ENCODE measurements at places on chromosomes 2 and 18. TPM values are rescaled to one million over a fixed set of nuclear protein-coding genes. Genes with fewer than 3 reads are reported as not detected.

DNA sequence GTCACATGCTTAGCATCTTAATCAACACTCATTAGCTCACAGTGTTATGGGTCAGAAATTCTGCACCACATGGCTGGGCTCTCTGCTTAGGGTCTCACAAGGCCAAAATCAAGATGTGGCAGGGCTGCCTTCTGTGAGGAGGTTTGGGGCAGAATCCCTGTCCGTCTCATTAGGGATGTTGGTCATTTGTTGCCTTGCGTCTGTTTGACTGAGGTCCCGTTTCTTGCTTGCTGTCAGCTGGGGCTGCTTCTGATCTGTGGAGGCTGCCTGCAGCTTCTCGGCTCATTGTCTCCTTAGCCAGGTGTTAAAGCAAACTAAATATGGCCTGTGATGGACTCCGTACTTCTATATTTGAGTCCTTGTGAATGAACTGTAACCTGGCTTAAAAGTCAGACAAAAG is 146.5 kb downstream of the NDUFA10 start:
- DNase-seq: peak; percentile 15

GRCh38 chr2:146661473-146662096 is 1183.2 kb upstream of the ACVR2A start:
- DNase-seq: no peak

GRCh38 chr18:74414953-74415515 is 42.1 kb downstream of the DIPK1C start:
- DNase-seq: peak; percentile 30

DNA sequence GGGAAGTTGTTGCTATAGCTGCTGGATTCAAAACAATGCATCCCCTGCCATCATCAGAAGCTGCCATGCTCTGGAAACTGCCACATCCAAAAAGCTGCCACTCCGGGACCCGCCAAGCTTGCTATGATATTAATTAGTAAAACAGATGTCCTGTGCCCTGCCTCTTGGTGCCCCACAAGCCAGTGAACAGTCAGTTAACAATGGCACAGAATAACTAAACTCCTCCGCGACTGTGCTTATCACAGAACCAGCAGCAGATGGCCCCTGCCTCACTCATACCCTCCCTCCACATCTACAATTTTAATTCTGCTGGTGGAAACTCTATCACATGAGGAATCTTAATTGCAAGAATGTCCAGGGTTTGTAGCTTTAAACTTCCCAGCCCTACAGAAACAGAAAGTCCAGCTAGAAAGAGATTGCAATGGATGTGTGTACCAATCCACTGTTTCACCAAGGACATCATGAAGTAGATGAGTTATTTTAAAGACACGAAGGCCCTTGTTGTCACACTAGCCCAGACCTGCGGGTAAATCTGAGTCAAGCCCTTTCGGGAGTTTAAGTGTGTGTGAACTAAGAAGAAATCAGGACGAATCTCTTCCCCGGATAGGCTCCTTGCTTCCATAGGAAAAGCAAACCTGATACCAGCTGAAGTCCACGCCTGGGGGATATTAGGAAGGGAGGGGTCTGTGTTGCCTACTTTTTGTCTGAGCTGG is 7.4 kb upstream of the ACYP2 start:
- DNase-seq: no peak

DNA sequence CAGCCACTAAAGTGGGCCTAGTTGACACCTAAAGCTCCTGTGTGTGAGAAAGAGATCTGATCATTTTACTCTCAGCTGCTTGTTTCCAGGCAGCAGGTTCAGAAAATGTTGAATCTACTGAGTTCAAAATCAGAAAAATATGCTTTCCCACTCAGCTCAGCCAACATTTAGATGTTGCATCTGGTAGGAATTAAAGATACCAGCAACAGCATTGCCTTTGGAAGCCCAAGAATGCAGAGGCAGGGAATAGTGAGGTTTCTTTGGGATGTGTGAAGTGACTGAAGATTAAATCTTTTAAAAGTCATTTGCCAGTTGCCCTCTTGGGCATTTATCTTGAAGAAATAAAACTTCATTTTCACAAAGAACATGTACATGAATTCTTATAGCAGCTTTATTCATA is 33.9 kb upstream of the DOCK10 start:
- no peak for DNase-seq

DNA sequence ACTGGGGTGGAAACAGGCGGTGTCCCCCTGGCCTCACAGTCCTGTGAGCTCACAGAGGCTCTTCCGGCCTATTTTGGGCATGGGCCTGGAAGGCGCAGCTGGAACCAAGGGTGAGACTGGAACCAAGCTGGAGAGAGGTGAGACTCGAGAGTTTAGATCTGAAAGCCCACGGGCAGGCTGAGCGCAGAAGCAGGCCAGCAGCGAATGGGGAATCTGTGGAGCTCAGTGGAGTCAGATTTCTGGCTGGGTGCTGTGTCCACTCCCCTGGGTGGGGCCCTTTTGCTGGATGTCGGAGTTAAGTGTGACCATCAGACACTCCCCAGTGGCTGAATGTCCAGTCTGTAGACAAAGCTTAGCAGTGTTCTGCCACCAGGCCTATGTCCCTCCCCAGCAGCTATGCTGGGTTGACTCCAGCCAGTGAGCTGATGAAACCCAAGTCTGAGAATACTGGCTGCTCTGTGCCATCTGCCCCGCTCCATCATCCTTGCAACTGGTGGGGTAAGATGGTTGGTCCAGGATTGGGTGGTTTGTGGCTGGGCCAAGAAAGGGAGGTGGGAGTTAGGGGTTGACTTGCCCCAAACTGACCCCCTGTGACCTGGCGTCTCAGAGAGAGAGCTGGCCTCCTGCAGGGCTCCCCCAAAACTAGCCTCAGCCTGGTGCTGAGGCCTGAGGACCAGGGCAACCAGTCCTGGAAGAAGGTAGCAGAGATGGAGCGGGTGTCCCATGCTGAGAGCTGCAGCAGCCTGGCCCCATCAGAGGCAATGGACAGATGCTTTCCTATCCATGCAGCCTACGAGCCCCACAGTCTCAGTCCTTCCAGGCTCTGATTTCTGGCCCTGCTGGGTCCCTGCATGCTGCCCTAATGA is 34.4 kb downstream of the CYP26B1 start:
- DNase-seq: no peak

DNA sequence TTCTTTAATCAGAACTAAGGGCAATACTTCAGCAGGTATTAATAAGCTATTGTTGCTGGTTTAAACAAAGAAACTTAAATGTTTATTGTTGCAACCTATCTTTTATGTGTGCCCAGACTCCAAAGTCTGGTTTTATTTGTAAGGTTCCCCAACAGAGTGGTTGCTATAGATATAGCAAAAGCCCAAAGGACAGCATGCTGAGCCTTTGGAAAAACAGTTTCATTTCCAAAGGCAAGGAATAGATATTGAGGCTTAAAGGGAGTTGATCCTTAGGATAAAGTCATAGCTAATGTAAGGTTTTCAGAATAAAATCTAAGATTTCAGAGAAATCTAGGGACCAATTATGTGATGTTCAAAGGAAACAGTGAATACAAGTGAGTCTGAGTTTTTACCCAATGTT is 413.2 kb upstream of the SLC14A2 start:
- DNase-seq: no peak

- DNase-seq: no peak
Measured at GRCh38 chr2:224027070-224027469, 12.0 kb downstream of the SERPINE2 start.

DNA sequence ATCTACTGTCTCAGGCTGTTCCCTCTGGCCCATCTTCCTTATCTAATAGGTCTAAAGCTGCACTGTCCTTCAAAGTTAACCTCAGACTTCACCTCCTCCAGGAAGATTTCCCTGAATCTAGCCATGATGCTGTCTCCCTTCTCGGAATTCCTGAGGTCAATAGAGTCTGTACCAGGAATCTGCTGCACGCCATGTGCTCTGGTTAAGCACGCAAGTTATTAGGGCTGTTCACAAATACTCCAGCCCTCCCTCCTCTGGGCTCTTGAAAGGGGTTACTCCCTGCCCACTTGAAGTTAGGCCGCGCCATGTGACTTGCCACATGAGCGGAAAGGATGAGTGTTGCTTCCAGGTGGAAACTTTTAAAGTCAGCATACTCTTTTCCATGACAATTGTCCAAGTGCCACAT is 43.6 kb downstream of the MCFD2 start:
- no peak for DNase-seq

DNA sequence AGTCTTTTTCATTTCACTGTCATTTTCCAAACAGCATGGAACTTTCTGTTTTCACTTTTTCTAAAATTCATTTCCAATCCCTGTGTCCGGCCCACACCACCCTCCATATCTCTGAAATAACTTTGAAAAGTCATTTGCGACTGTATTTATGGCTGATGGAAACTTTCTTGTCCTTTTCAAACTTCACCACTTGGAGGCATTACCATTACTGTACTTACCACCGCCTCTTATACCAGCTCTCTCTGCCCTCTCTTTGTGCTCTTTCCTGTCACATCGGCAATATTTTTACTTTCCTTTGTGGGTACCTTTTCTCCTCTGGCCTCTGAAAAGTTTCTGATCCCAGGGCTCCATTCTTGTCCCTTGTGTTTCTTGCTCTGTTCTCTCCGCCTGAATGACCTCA is 39.5 kb upstream of the IL1RL1 start:
- no peak for DNase-seq

DNA sequence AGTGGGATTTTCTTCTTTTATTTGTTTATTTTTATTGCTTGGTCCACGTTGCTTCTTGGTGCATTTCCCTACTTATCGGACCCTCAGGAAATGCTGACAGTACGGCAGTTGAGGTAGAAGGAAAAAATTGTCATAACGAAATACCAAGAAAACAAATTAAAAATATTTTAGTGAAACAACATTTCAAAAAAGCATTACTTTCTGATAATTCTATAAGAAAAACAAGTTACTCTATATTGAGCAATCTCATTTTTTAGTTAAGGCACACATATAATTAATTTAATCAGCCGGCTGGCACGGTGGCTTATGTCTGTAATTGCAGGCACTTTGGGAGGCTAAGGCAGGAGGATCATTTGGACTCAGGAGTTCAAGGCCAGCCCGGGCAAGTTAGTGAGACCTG is 102.1 kb downstream of the SH3YL1 start:
- DNase-seq: no peak

DNA sequence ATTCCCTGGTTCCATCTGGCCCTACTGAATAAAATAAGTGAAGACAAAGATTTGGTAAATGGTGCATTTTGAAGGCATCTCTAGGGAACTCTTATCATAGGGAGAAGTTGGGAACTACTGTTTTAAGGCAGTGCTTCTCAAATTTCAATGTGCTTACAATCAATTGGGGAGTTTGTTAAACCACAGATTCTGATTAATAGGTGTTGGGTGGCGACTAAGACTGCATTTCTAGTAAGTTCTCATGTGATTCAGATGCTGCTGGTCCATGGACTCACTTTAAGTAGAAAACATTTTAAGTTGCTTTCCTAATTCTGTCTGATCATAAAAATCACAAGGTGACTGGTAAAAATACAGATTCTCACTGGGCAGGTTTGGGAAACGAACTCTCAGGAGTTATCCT is 14.6 kb downstream of the FARSB start:
- no peak for DNase-seq

DNA sequence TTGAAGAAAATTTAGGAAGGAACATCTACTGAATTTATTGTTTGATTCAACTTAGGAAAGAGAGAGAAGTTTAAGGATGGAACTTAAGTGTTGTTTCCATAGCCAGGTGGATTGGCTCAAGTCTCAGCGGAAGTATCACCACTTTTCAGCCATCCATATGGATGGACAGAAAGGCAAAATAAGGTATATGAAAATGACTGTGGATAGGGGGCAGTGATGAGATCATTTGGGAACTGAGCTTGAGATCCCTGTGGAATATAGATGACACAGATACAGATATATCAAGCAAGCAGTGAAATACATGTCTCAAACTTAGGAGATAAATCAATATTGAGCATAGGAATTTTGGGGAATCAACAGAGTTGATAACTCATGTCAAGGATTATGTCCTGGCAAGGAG is 1462.7 kb upstream of the NXPH2 start:
- DNase-seq: no peak

DNA sequence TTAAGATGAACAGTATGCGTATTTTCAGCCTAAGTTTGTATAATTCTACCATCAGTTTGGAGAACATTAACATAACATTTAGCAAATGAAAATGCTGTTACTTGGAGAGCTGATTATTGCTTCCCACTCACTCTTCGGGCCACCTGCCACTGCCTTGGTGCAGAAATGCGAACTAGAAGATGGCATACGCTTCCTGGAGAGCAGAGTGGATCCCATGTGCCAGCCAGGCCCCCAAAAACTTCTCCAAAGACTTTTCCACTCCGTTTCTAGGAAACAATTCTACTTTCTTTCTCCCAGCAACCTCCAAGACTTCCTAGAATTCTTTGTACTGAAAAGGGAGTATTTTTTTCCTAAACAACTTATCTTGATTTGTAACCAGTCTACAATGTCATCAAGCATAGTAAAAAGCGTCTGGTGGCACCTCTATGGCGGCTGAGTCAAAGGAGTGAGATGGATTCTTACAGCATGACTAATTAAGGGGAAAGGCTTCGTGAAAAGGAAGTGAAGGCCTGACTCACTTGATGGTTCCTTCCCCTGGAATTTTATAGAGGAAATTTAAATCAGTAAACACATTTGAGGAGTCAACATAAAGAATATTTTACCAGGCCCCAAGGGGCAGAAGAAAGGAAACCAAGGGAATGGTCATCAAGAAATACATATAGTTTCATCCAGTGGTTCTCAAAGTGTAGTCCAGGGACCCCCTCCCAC is 36.6 kb downstream of the FEZ2 start:
- no peak for DNase-seq

GRCh38 chr2:19746137-19746600 is 155.6 kb downstream of the TTC32 start:
- no peak for DNase-seq

DNA sequence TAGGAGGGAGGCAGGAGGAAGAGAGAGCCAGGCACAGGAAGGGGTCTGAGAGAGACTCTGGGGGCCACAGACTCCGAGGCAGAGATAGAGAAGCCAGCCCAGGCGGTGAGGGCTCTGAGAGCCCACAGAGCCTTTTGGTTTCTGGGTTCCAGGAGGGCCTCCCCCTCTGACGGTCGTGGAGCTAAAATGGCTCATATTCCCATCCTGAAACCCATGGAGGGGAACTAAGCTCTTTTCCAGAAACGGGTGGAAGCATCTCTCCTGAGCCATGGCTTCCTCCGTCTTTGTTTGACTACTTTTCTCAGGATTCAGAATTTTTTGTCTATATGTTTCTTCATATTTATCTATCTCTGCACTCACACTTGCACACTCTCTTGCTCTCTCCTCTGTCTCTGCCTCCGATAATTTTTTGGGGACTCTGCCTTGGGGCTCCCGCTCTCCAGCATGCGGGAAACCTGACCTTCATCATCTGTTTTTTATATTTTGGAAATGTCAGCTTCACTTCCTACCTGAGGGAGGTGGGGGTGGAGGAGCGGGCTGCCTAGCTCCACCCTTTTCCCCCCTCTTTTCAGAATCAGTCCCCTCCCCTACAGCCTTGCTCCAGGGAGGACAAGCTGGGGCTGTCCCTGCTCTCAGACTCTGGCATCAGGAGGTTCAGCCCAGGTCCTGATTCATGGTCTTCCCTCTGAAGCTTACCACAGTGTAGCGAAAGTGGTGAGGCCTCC is 5.0 kb upstream of the PKDCC start:
- DNase-seq: no peak

GRCh38 chr2:191701696-191702095 is 23.8 kb downstream of the NABP1 start:
- no peak for DNase-seq

- no peak for DNase-seq
Measured at GRCh38 chr2:220129391-220129790, 502.0 kb downstream of the SLC4A3 start.

CFC1 gene
- total RNA-seq: not detected

MAP3K19 gene
- total RNA-seq: not detected

DCDC2C gene
- not detected for total RNA-seq

SIX2 gene
- total RNA-seq: not detected

TMEM163 gene
- not detected for total RNA-seq

ALS2 gene
- total RNA-seq: 25.2 TPM

ST8SIA5 gene
- total RNA-seq: under 0.01 TPM

POTEJ gene
- total RNA-seq: 1.7 TPM

RUFY4 gene
- total RNA-seq: 5.0 TPM

FOXI3 gene
- total RNA-seq: not detected
